ENCODE measurements at places on chromosomes 4 and X. TPM values are rescaled to one million over a fixed set of nuclear protein-coding genes. Genes with fewer than 3 reads are reported as not detected.
A peak's percentile ranks its signal among the peaks of the same experiment; 100 is the strongest.

SMR3B gene
- not detected for total RNA-seq

MAGEB16 gene
- total RNA-seq: not detected

DDX60 gene
- total RNA-seq: 17.6 TPM

SYTL4 gene
- not detected for total RNA-seq

GC gene
- not detected for total RNA-seq

POU4F2 gene
- not detected for total RNA-seq

ABCE1 gene
- 191 TPM for total RNA-seq

- peaks cover 41% of the 10 kb centered on the region for H3K27me3 ChIP-seq
- no peak overlapping the region for H3K27ac ChIP-seq
- H3K4me1 ChIP-seq: no peaks in the 10 kb centered on the region
These were observed 85.7 kb upstream of the PTPN13 start for GRCh38 chr4:86508436-86508835.

GRCh38 chr4:73573794-73574528 lies 46.3 kb downstream of the RASSF6 start:
- H3K4me3 ChIP-seq: no peak overlapping the region
- no peaks in the 10 kb centered on the region for H3K4me1 ChIP-seq

- H3K27me3 ChIP-seq: no peaks in the 10 kb centered on the region
- no peak overlapping the region for H3K27ac ChIP-seq
- no peaks in the 10 kb centered on the region for H3K36me3 ChIP-seq
- DNase-seq: no peak
- no peaks in the 10 kb centered on the region for H3K4me1 ChIP-seq
These were observed 67.4 kb upstream of the FAM47B start for GRCh38 chrX:34875204-34875603.

- H3K4me1 ChIP-seq: peaks cover 13% of the 10 kb centered on the region
- peak overlapping the region; percentile 27 for H3K27ac ChIP-seq
- DNase-seq: peak; percentile 57
- H3K27me3 ChIP-seq: peaks cover 2% of the 10 kb centered on the region
- no peaks in the 10 kb centered on the region for H3K36me3 ChIP-seq
These were observed 129.9 kb downstream of the SPRY1 start for GRCh38 chr4:123526511-123526910.

DNA sequence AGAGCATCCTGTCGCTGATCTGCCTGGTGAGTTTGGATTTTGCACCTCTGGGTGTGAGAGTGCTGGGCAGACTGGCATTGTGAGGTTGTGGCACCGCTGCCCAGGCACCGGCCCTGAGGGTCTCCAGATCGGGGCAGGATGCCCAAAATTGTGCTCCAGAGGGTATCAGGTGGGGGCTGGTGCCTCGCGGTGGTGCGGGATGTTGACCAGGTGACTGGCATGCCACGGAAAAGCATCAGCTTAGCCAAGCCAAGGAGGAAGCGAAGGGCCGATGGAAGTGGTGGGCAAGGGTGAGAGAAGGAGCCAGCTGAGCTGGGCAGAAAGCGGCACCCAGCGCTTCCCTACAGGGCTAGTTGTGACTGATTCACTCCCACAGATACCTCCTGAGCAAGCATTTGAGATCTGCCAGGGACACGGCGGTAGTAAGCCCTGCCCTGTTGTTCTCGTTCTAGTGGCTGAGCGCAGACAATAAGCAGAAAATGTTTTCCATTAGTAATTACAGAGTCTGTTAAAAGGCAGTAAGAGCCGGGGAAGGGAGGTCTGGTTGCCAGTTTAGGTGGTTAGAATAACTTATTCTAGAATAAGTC lies 809 bp downstream of the ZFP92 start:
- H3K27ac ChIP-seq: no peak overlapping the region
- DNase-seq: no peak
- no peaks in the 10 kb centered on the region for H3K36me3 ChIP-seq

DNA sequence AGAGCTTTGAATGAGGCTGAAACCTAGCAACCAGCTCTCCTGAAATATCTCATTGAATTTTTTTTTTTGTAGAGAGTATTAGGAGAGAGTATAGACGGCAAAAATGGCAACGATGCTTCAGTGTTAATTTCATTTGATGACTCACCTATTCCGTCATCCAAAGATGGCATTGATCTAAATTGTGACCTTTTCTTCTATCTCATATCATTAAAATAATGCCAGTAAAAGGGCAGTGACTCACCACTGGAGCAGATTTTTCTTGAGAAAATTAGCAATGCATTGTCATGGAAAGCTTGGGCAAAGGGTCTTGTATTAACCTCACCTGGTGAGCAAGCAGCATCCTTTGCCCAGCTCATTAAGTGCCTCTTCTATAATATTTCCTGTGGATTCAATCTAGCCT lies 19.6 kb downstream of the VMA21 start:
- H3K4me3 ChIP-seq: no peak overlapping the region
- DNase-seq: no peak
- peak overlapping the region; percentile 20 for H3K27ac ChIP-seq
- H3K4me1 ChIP-seq: peaks cover 4% of the 10 kb centered on the region
- H3K27me3 ChIP-seq: no peaks in the 10 kb centered on the region
- H3K36me3 ChIP-seq: peaks cover 10% of the 10 kb centered on the region

DNA sequence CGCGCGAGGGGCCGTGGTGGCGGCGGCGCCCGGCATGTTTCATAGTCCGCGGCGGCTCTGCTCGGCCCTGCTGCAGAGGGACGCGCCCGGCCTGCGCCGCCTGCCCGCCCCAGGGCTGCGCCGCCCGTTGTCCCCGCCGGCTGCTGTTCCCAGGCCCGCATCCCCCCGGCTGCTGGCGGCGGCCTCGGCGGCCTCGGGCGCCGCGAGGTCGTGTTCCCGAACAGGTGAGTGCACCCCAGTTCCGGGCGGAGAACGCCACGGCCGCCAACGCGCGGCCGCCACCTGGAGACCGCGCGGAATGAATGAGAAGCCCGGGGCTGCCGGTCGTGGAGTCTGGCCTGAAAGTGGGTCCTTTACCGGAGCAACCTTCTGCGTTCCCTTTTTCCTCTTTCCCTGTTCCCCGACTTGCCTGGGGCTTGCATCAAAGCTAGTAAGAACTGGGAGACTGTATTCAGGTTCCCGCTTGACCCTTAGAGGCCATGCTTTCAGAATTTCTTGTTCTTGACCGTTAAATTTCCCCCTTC lies 429 bp downstream of the NOCT start:
- peak overlapping the region; percentile 96 for H3K27ac ChIP-seq
- peaks cover 16% of the 10 kb centered on the region for H3K36me3 ChIP-seq
- peak overlapping the region; percentile 93 for H3K4me3 ChIP-seq
- no peak for DNase-seq
- peaks cover 35% of the 10 kb centered on the region for H3K4me1 ChIP-seq

GRCh38 chrX:38636949-38637819 lies 75.8 kb downstream of the TSPAN7 start:
- no peak overlapping the region for H3K4me3 ChIP-seq
- H3K4me1 ChIP-seq: no peaks in the 10 kb centered on the region
- DNase-seq: no peak
- peaks cover 8% of the 10 kb centered on the region for H3K27me3 ChIP-seq
- H3K36me3 ChIP-seq: no peaks in the 10 kb centered on the region
- H3K27ac ChIP-seq: no peak overlapping the region

DNA sequence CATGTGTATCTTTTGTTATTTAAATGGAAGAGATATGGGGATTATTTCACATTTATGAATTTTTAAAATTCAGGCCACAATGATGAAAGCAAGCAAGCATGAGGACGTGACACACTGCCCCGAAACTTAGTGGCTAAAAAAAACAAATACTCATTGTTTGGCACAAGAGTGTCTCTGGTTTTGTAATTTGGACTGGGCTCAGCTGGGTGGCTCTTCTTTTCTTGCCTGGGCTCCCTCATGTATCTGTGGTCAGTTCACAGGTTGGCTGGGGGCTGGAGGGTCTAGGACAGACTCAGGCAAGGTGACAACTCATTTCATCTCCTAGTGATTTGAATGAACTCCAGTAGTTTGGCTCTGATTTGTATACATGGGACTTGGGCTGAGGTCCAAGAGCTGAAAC lies 238.4 kb upstream of the PRKX start:
- DNase-seq: no peak
- H3K36me3 ChIP-seq: no peaks in the 10 kb centered on the region
- no peak overlapping the region for H3K4me3 ChIP-seq
- no peak overlapping the region for H3K27ac ChIP-seq
- H3K27me3 ChIP-seq: no peaks in the 10 kb centered on the region

GRCh38 chrX:71949844-71950445 lies 39.3 kb downstream of the NHSL2 start:
- no peak overlapping the region for H3K4me3 ChIP-seq
- H3K36me3 ChIP-seq: no peaks in the 10 kb centered on the region
- H3K27ac ChIP-seq: no peak overlapping the region

DNA sequence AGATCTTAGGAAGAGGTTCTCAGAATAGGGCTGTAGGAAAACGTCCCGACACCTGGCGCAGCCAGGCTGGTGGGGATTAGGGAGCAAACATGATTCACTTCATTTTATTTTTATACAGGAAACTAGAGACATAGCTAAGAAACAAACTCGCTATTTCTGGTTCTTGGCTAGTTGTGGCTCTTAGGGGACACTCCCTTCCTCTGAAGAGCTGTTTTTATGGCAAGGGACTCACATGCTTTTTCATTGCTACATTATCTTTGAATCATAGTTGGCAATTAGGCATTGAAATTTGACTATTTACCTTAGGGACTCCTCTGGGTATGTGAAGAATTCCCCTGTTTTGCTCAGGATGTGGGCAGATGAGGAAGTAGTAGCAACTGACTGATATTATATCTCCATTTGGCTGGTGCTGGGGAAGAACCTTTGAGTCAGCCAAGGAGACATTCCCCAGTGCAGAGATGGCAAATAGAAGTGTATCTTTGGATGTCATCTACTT lies 174.5 kb downstream of the SMIM20 start:
- H3K36me3 ChIP-seq: peaks cover 27% of the 10 kb centered on the region
- peak overlapping the region; percentile 99 for H3K27ac ChIP-seq
- DNase-seq: peak; percentile 77
- peaks cover 68% of the 10 kb centered on the region for H3K4me1 ChIP-seq

GRCh38 chr4:153160821-153161220 lies 43.4 kb upstream of the TRIM2 start:
- H3K27ac ChIP-seq: no peak overlapping the region
- no peak for DNase-seq
- peaks cover 6% of the 10 kb centered on the region for H3K27me3 ChIP-seq
- H3K36me3 ChIP-seq: no peaks in the 10 kb centered on the region
- no peak overlapping the region for H3K4me3 ChIP-seq

Measured in activated CD4-positive, alpha-beta T cell treated with anti-CD3 and anti-CD28 coated beads, Interleukin-2, amount 10 ng/mL, durations not matched to agents 24 days and 14 days (primary cell).